GM23338 (cell line): ENCODE measurements at places on chromosomes 12 and 14. TPM values are rescaled to one million over a fixed set of nuclear protein-coding genes. Genes with fewer than 3 reads are reported as not detected.

The C3AR1 gene
- total RNA-seq: not detected in 2 replicates

The MYO1A gene
- not detected in 2 replicates for total RNA-seq

The RERG gene
- total RNA-seq: 1.5 and 3.5 TPM in 2 replicates

The RND1 gene
- 7.4 and 10.4 TPM in 2 replicates for total RNA-seq

The DGLUCY gene
- total RNA-seq: 26.2 and 31.6 TPM in 2 replicates

The OR11G2 gene
- not detected in 2 replicates for total RNA-seq

The AHSA1 gene
- 175 and 177 TPM in 2 replicates for total RNA-seq

The MYF5 gene
- total RNA-seq: not detected in 2 replicates

The ERP27 gene
- not detected in 2 replicates for total RNA-seq

The AVPR1A gene
- 0.08 and 0.24 TPM in 2 replicates for total RNA-seq

The ERBB3 gene
- 44.4 and 54.4 TPM in 2 replicates for total RNA-seq

The KRT1 gene
- not detected in 2 replicates for total RNA-seq

The SINHCAF gene
- total RNA-seq: 569 and 581 TPM in 2 replicates

The BEST3 gene
- total RNA-seq: not detected in 2 replicates

The SLC25A29 gene
- 206 TPM in 2 replicates for total RNA-seq

The TROAP gene
- total RNA-seq: 27.6 and 46.4 TPM in 2 replicates

The TMEM121 gene
- total RNA-seq: 0.93 and 1.3 TPM in 2 replicates

The AICDA gene
- total RNA-seq: not detected in 2 replicates

The DDIT3 gene
- total RNA-seq: 3.9 and 4.1 TPM in 2 replicates

The C12orf50 gene
- total RNA-seq: 0.03 TPM in 1 of 2 replicates, not detected in the other

The KRT72 gene
- not detected in 2 replicates for total RNA-seq

The CLEC9A gene
- not detected in 2 replicates for total RNA-seq

The KRT78 gene
- not detected in 2 replicates for total RNA-seq

The CACNA2D4 gene
- total RNA-seq: 0.07 TPM in 1 of 2 replicates, not detected in the other

The KCNH3 gene
- total RNA-seq: 0.12 and 0.52 TPM in 2 replicates

The PRH2 gene
- total RNA-seq: 0.69 TPM in 1 of 2 replicates, not detected in the other

The NRIP2 gene
- total RNA-seq: not detected in 2 replicates

The LPAR5 gene
- total RNA-seq: 0.38 and 0.89 TPM in 2 replicates

The RFLNA gene
- total RNA-seq: 16.2 and 20.4 TPM in 2 replicates

The AQP6 gene
- not detected in 2 replicates for total RNA-seq
